ENCODE measurements at places on chromosomes 1 and 21.

GRCh38 chr1:163054181-163054591 lies 15.0 kb upstream of the RGS4 start:
- H3K4me1 ChIP-seq = no peaks in the 10 kb centered on the region
- no peaks in the 10 kb centered on the region for H3K36me3 ChIP-seq
- H3K27ac ChIP-seq = no peak overlapping the region
- no peak for DNase-seq
- no peaks in the 10 kb centered on the region for H3K27me3 ChIP-seq

- no peak overlapping the region for H3K27ac ChIP-seq
- DNase-seq = peak; percentile 62
- H3K4me3 ChIP-seq = no peak overlapping the region
- no peaks in the 10 kb centered on the region for H3K27me3 ChIP-seq
- peaks cover 11% of the 10 kb centered on the region for H3K4me1 ChIP-seq
Measured at GRCh38 chr1:5423109-5423508, 569.1 kb downstream of the NPHP4 start.

DNA sequence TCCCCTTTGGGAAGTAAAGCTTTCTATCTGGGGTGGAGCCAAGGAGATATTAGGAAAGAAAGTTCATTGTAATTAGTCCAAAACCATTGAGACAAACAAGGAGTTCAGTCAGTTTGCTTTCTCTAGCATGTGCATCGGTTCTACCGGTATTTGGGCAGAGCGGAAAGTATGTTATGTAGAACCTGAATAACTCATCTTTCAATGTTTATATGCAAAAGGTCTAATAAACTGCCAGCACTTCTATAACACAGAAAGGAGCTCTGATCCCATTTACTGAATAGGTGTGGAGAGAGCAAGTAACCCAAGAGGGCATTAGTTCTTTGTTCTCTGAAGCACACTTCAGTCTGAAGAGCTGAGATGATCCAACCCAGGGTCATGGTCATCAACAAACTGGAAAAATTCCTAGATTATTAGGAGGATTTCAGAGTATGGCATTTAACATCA lies 3.5 kb downstream of the TGFB2 start:
- no peak overlapping the region for H3K4me3 ChIP-seq
- H3K27ac ChIP-seq = no peak overlapping the region
- H3K36me3 ChIP-seq = no peaks in the 10 kb centered on the region
- no peak for DNase-seq
- peaks cover 3% of the 10 kb centered on the region for H3K27me3 ChIP-seq
- H3K4me1 ChIP-seq = peaks cover 2% of the 10 kb centered on the region

DNA sequence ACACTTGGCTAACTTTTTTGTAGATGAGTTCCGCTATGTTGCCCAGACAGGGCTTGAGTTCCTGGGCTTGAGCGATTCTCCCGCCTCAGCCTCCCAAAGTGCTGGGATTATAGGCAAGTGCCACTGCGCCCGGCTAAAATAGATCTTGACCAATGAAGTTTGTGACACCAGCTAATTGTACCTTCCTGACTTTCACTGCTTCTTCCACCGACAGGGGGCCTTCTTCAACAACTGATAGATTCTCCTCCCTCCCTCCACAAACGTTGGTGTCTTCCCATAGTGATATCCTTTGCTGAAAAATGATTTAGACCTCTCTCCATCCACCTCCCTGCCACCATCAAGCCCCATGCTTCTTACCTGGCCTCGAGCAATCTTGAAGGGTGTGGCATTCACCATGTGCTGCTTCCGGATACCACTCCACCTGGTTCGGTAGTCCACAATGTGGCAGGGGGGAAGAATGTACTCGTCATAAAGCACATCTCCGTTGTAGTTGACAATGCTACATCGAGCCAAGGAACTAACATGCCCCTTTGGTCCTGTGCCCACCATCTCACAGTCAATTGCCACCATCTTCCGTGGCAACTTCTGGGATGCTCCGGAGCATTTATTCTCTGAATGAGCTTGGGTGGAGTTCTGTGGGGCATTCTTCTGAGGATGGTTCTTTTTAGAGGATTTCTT lies 1.6 kb upstream of the METTL25B start:
- no peak overlapping the region for H3K27ac ChIP-seq
- peak; percentile 85 for DNase-seq
- no peaks in the 10 kb centered on the region for H3K27me3 ChIP-seq
- H3K4me1 ChIP-seq = peaks cover 8% of the 10 kb centered on the region

- DNase-seq = no peak
- no peak overlapping the region for H3K4me3 ChIP-seq
- H3K36me3 ChIP-seq = no peaks in the 10 kb centered on the region
- H3K27ac ChIP-seq = no peak overlapping the region
- H3K4me1 ChIP-seq = no peaks in the 10 kb centered on the region
Measured at GRCh38 chr1:5189384-5189783, 535.0 kb downstream of the AJAP1 start.

- DNase-seq = no peak
- no peaks in the 10 kb centered on the region for H3K27me3 ChIP-seq
- no peaks in the 10 kb centered on the region for H3K4me1 ChIP-seq
- H3K27ac ChIP-seq = no peak overlapping the region
- peaks cover 16% of the 10 kb centered on the region for H3K36me3 ChIP-seq
- H3K4me3 ChIP-seq = no peak overlapping the region
Measured at GRCh38 chr1:6635910-6636760, 11.5 kb downstream of the THAP3 start.

DNA sequence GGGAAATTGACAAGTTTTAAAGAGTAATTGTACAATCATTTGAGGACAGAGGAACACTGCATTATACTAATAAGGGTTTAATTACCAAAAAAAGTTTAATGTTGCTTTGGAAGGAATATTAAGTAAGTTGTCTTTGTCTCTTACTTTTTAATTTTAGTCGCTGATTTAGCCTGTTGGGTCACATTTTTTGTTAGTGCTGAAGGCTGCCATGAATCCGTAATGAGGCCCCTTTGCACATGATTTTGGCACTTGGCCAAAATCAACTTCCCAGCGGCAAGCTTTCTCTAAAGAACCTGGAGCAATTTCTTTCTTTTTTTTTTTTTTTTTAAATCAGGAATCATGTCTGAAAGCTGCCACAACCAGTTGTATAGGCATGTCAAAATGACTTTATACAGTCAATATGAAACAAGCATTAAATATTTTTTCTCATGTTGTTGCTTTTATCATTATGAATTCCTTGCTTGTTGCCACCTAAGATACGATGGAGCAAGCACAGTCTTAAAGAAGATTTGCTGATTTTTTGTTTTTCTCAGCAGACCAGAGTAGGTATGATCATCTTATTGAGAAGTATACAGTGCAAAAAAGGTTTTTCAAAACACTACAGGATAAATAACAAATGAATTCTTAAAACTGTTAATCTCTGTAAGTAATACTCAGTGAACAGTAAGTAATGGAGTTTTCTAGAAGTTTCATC lies 690.4 kb downstream of the USP25 start:
- no peaks in the 10 kb centered on the region for H3K36me3 ChIP-seq
- H3K27ac ChIP-seq = no peak overlapping the region
- no peak overlapping the region for H3K4me3 ChIP-seq

GRCh38 chr1:53060579-53060978 lies 1.4 kb upstream of the PODN start:
- no peak for DNase-seq
- no peaks in the 10 kb centered on the region for H3K4me1 ChIP-seq
- no peaks in the 10 kb centered on the region for H3K36me3 ChIP-seq
- peaks cover 35% of the 10 kb centered on the region for H3K27me3 ChIP-seq
- no peak overlapping the region for H3K4me3 ChIP-seq
- no peak overlapping the region for H3K27ac ChIP-seq

GRCh38 chr1:160624464-160624863 lies 22.4 kb downstream of the SLAMF1 start:
- H3K36me3 ChIP-seq = no peaks in the 10 kb centered on the region
- no peak overlapping the region for H3K27ac ChIP-seq
- H3K4me1 ChIP-seq = peaks cover 2% of the 10 kb centered on the region

DNA sequence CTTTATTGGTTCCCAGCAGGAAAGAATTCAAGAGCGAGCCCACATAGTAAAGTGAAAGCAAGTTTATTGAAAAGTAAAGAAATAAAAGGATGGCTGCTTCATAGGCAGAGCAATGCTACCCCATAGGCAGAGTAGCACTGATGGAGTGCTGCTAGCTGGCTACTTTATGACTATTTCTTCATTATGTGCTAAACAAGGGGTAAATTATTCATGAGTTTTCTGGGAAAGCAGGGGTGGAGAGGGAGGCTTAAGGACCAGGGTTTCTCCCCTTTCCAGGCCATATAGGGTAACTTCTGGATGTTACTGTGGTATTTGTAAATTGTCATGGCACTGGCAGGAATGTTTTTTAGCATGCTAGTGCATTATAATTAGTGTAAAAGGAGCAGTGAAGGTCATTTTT lies 1271.4 kb downstream of the KCNT2 start:
- no peak overlapping the region for H3K4me3 ChIP-seq
- H3K27me3 ChIP-seq = no peaks in the 10 kb centered on the region
- peaks cover 2% of the 10 kb centered on the region for H3K4me1 ChIP-seq
- H3K27ac ChIP-seq = no peak overlapping the region
- peak; percentile 50 for DNase-seq

DNA sequence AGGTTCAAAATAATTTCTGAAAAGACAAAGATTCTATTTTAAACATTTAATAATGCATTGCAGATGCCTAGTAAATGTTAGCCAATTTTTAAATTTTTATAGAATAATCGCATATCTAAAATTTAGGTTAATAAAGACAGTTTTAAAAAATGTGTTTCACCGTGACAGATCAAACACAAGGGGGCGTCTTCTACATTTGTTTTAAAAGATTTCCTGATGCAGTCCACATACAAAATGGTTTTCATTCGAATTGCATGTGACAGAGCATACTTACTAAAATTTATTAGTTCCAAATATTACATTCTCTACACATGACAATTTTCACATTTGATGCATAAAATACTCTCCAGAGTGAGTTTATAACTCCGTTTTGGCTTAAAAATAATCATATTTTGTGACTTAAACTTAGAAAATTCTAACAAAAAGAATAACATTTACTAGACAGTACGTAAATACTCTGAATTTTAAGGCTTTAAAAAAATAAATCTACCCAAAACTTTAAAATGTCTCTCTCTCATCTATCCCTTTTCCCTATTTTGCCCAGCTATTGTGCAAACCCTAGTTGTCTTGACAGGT lies 75.5 kb downstream of the ADAMTS1 start:
- peak; percentile 33 for DNase-seq
- H3K27ac ChIP-seq = no peak overlapping the region
- no peaks in the 10 kb centered on the region for H3K4me1 ChIP-seq
- H3K27me3 ChIP-seq = no peaks in the 10 kb centered on the region
- no peaks in the 10 kb centered on the region for H3K36me3 ChIP-seq

DNA sequence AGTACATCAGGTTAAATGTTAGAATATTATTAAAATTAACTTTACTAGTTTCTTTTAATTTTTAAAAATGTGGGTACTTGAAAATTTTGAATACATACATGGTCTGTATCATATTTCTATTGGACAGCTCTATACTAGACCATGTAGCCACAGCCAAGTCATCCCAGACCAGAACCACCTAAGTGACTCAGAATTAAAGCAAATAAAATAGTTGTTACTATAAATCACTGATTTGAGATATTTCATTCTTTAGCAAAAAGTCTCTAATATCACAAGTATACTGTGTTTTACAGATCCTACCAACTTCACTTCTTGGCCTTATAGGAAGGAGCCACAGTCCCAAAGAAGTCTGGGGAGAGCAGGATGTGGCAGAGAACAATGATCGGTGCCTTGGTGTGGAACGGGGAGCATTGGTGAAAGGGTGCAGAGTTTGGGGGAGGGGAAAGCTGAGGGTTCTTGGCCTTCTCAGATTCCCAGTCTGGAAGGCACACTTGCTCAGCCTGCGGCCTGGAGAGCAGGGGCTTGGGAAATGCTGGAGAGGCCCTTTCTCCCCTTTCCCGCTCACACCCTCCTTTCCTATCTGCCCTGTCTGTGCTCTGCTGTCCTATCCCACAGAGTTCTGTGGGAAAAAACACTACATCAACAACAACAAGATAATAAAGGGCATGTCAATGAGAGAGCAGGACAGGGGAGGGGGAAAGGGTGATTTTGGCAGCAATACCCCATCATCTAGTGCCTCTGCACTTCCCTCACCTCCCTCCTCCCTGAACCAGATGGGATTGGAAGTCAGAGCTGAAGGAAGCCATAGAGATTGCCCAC lies 122.1 kb downstream of the NGF start:
- DNase-seq = no peak
- H3K4me1 ChIP-seq = peaks cover 10% of the 10 kb centered on the region
- no peaks in the 10 kb centered on the region for H3K36me3 ChIP-seq

DNA sequence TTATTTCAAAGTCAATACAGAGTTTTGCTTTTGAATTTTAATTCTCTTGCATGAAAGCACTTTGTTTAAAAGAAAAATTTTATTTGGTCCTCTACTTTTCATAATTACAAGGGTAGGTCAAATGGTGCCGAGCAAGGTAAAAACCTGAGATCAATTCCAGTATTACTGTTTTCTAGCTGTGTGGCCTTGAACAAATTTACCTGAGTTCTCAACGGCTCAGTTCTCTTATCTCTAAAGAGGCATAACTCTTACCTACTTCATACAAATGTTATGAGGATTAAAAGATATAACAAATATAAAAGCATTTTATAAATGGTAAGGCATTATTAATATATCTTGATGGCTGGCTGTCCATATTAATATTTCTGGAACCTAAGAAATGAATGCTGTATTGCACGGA lies 42.5 kb downstream of the USP24 start:
- H3K36me3 ChIP-seq = no peaks in the 10 kb centered on the region
- H3K27ac ChIP-seq = no peak overlapping the region
- H3K27me3 ChIP-seq = no peaks in the 10 kb centered on the region
- no peaks in the 10 kb centered on the region for H3K4me1 ChIP-seq
- no peak overlapping the region for H3K4me3 ChIP-seq
- DNase-seq = no peak

GRCh38 chr1:51515982-51516648 lies 3.0 kb downstream of the EPS15 start:
- no peak overlapping the region for H3K27ac ChIP-seq
- H3K27me3 ChIP-seq = no peaks in the 10 kb centered on the region
- no peaks in the 10 kb centered on the region for H3K36me3 ChIP-seq
- no peak for DNase-seq
- H3K4me1 ChIP-seq = peaks cover 3% of the 10 kb centered on the region
- H3K4me3 ChIP-seq = no peak overlapping the region

GRCh38 chr1:227068883-227069282 lies 128.8 kb downstream of the COQ8A start:
- H3K4me3 ChIP-seq = no peak overlapping the region
- no peak overlapping the region for H3K27ac ChIP-seq
- no peaks in the 10 kb centered on the region for H3K27me3 ChIP-seq
- no peak for DNase-seq
- H3K36me3 ChIP-seq = no peaks in the 10 kb centered on the region

DNA sequence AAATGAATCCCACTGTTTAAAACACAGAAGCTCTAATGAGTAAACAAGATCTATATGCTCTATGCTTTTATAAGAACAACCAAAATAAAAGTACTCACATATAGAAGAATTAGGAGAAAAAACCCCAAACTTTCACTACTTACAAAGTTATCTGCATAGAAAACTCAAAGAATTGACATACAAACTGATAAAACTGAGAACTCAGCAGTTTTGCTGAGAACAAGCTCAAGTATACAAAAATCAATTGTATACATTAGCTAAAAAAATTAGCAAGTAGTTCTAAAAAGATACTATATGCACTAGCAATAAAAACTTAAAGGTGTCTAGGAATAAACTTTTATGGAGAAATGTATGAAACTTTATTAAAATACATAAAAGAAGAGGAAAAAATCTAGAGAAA lies 186.2 kb upstream of the KAZN start:
- no peaks in the 10 kb centered on the region for H3K27me3 ChIP-seq
- H3K36me3 ChIP-seq = no peaks in the 10 kb centered on the region
- no peak overlapping the region for H3K27ac ChIP-seq
- H3K4me3 ChIP-seq = no peak overlapping the region
- no peaks in the 10 kb centered on the region for H3K4me1 ChIP-seq
